ENCODE measurements at places on chromosomes 2 and 18.

- DNase-seq, result no peak
Observed at GRCh38 chr18:40911041-40911440, 1044.0 kb upstream of the PIK3C3 start.

DNA sequence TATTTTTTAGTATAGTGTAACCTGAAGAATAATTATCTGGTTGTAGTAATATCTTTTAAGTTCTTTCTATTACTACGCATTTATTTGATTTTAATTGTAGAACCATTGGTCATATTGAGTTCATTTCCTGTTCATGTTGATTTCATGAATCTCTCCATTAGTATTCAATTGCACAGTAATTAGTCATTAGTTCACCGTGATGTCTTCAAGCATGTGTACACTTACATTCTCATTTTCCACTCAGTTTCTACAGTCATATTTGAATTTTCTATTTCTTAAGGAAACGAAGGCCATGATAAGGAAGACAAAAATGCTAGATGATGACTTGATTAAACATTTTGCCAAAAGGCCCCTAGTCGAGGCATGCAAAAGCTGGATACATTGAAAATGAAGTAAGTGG is 333.7 kb upstream of the FANCL start:
- DNase-seq, result peak; percentile 55

- DNase-seq, result no peak
Observed at GRCh38 chr2:17951563-17951962, 73.1 kb downstream of the KCNS3 start.

- no peak for DNase-seq
Observed at GRCh38 chr18:25651553-25651952, 299.6 kb upstream of the ZNF521 start.

GRCh38 chr2:230410861-230411569 is 5.0 kb upstream of the SP100 start:
- DNase-seq, result no peak

DNA sequence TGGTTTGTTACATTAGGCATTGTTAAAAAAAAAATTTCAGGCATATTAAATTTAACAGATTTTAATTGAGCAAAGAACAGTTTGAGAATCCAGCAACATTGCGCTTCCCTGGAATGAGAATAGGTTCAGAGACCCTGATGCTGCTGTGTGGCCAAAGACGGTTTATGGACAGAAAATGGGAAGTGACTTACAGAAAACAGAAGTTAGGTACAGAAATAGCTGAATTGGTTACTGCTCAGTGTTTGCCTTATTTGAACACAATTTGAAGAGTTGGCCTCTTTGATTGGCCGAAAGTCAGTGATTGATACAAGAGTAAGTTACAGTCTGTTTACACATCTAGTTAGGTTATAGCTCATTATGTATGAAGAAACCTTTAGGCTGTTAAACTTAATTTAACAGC is 6.0 kb upstream of the NEDD4L start:
- no peak for DNase-seq

DNA sequence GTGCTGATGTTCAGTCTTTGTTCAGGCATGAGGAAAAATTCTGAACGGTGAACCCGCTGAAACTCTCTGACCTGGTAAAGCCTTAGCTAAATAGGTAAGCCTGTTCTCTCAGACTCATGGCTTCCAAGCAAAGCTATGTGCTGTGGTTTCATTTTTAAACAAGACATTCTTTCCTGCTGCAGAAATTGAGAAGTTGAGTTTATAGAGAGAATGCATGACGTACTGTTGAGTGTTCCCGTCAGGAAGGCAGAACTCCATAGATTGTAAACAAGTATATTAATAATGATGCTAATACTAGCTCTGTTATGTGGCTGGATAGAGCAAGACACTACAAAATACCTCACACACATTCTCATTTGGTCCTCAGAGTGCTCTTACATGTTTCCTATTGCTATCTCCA is 424.0 kb upstream of the CRIM1 start:
- no peak for DNase-seq

GRCh38 chr2:234240917-234241316 is 190.4 kb downstream of the SPP2 start:
- DNase-seq, result peak; percentile 80

GRCh38 chr18:65221115-65221514 is 529.7 kb upstream of the CDH7 start:
- no peak for DNase-seq

- no peak for DNase-seq
Observed at GRCh38 chr2:163756588-163756987, 20.8 kb upstream of the FIGN start.

DNA sequence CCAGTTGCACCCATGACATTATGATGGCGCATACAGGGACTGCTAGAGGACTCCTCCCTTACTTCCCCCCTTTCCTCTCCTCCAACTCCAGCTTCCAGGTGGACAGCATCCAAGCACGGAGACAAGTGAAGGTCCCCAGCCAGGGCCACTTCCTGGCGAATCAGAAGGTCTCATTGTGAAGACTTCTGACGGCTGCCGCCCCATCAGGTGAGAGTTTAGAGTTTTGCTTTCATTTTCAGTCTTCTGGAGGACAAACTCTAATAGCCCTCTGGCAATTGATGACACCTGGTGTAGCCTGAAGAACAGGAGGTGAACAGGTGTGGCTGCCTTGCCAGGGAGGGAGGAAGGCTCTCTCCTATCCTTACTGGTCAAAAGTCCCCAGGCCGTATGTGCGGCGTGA is 77.3 kb upstream of the KCNH7 start:
- DNase-seq, result no peak

DNA sequence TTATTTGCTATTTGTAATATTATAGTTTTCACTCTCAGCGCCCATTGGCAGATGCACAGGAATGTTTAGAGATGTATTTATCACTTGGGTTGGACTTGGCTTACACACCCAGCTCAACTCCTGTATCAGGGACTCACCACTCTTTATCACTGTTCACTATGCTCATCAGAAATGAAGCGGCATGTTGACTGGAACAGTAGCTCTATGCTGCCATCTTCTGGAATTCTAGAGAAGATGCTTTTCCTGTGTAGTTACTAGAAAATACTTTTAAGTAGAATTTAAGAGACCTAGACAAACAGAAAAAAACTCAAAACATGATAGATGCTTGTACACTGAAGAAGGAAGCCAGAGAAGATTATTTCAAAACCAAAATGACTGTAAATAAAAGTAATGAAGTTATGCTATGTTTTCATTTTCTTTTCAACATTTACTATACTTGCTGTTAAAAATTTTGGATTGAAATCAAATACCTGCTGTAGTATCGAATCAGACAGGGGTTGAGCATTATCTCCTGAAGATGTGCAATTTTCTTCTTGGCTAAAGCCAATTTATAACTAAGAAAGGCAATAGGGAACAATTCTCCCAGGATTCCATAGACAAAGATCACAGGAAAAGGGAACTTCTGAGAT is 47.4 kb upstream of the NXPH2 start:
- DNase-seq, result peak; percentile 67

DNA sequence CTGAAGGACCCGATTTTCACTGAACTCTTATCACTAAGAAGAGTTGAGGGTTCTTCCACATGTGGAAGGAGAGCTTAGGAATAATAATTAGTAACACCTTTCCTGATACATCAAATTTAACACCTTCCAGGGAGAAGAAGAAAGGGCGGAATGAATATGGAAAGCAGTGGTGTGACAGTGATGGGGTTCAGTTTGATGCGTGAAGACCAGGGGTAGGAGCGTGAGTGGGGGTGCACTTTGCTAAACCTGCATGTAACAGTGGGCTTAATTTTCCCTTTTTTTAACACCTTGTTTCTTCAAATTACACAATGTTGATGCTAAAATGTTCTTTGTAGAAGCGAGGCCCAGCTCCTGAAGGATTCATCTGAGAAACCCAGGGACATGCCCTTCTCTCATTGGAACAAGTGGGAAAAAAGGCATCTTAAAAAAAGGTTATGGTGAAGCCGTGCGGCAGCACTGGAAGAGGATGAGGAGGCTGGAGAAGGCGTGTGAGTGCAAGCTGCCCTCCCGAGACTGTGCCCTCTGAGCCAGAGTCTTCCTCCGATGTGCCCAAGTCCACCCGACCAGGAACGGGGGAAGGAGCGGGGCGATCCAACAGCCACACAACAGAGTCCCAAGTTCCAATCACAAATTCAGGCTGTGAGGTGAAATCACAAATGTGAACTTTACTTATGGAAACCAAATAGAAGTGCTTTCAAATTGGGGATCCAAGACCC is 80.8 kb downstream of the MBP start:
- no peak for DNase-seq
